ENCODE measurements at places on chromosomes 7 and 10. TPM values are rescaled to one million over a fixed set of nuclear protein-coding genes. Genes with fewer than 3 reads are reported as not detected.

Gene EPHB6
- total RNA-seq, result 122 TPM

Gene BTBD16
- not detected for total RNA-seq

Gene SLC16A9
- 9.8 TPM for total RNA-seq

Gene CYP3A4
- not detected for total RNA-seq

Gene ATOH7
- not detected for total RNA-seq

Gene LRRD1
- total RNA-seq, result not detected

Gene ACTL6B
- not detected for total RNA-seq

Gene EBLN1
- total RNA-seq, result not detected

Gene SPDYE16
- 0.51 TPM for total RNA-seq

Gene ECHDC3
- 98.3 TPM for total RNA-seq

Gene MSS51
- total RNA-seq, result 2.4 TPM

Gene CASP7
- total RNA-seq, result 23.1 TPM

Gene POU6F2
- total RNA-seq, result not detected

Gene VPS26A
- 28.5 TPM for total RNA-seq

Gene MYH16
- total RNA-seq, result 0.97 TPM

Gene ADAM12
- total RNA-seq, result 0.14 TPM

Gene MASTL
- 8.5 TPM for total RNA-seq

Gene SPDYE1
- not detected for total RNA-seq

Gene WDFY4
- 0.59 TPM for total RNA-seq

Gene PNLIP
- total RNA-seq, result not detected

Gene FKBP6
- total RNA-seq, result not detected

Gene AGR2
- 290 TPM for total RNA-seq

Gene RARRES2
- 98.8 TPM for total RNA-seq

Gene DRGX
- not detected for total RNA-seq

Gene CC2D2B
- 4.9 TPM for total RNA-seq

Gene AUTS2
- 25.0 TPM for total RNA-seq

Gene GRM3
- total RNA-seq, result not detected

Gene FAM25C
- not detected for total RNA-seq

Gene CPVL
- total RNA-seq, result 48.3 TPM

Gene CYP2E1
- 3.7 TPM for total RNA-seq

Gene NPY
- total RNA-seq, result 2,513 TPM

Gene HTR5A
- total RNA-seq, result not detected

Gene GJC3
- total RNA-seq, result 1.2 TPM

Gene HKDC1
- total RNA-seq, result 1.6 TPM

Gene LRIT1
- 1.1 TPM for total RNA-seq

Gene HMX3
- not detected for total RNA-seq

Gene CALHM1
- not detected for total RNA-seq

Gene DYDC2
- total RNA-seq, result not detected

Gene VAX1
- not detected for total RNA-seq

Gene CFAP70
- 7.2 TPM for total RNA-seq

Gene TFPI2
- 1.7 TPM for total RNA-seq

Gene SNCG
- total RNA-seq, result 38.5 TPM

Gene MACC1
- total RNA-seq, result 3.0 TPM

Gene MSMB
- 2,749 TPM for total RNA-seq

Gene SPDYE2
- 1.8 TPM for total RNA-seq

Gene GATA3
- total RNA-seq, result 19.9 TPM

Gene PIK3CG
- total RNA-seq, result 0.87 TPM

Gene INSYN2A
- 4.0 TPM for total RNA-seq

Gene TNKS2
- 38.5 TPM for total RNA-seq

Gene UCMA
- total RNA-seq, result not detected

All from prostate gland (tissue), 2 donors.